H4 (cell line): ENCODE measurements at places on chromosomes 11 and 22. TPM values are rescaled to one million over a fixed set of nuclear protein-coding genes. Genes with fewer than 3 reads are reported as not detected.
A peak's percentile ranks its signal among the peaks of the same experiment; 100 is the strongest.

DNA sequence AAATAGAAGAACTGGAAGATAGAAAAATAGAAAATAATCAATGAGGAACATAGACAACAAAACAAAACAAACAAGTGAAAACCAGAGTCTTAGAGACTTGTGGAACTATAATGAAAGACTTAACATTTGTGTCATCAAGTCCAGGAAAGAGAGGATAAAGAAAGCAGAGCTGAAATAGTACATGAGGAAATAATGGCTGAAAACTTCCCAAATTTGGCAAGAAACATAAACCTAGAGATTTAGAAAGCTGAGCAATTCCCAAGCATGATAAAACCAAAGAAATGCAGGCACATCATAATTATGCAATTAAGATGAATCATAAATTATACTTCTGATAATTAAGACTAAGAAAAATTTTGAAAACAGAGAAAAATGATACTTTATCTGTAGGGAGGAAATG is 614.5 kb downstream of the ETS1 start:
- DNase-seq, result no peak

CDC42BPG gene
- 0.02 TPM in 1 of 2 replicates, not detected in the other for total RNA-seq

- no peak for DNase-seq
Observed at GRCh38 chr11:69213316-69213715, 57.6 kb downstream of the SMIM38 start.

CDC42EP2 gene
- 1.9 and 2.5 TPM in 2 replicates for total RNA-seq

CRYBA4 gene
- total RNA-seq, result not detected in 2 replicates

DNA sequence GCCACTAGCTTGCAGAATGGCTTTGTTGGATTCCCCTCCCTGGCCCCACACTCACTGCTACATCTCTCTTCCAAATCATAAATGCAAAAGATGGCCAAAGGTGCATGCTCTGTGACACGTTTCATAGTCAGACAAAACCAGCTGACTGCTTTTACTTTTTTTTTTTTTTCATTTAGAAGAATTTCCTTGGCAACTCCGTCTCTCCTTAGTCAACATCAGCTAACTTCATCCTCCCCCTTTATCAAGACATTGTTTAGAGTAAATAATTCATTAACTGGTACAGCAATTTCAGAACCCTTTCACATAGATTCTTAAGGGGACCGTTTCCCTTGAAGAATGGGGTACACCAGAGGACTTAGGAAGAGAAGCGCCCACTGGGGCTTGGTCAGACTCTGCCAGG is 16.0 kb downstream of the KCNQ1OT1 start:
- DNase-seq, result no peak

DNA sequence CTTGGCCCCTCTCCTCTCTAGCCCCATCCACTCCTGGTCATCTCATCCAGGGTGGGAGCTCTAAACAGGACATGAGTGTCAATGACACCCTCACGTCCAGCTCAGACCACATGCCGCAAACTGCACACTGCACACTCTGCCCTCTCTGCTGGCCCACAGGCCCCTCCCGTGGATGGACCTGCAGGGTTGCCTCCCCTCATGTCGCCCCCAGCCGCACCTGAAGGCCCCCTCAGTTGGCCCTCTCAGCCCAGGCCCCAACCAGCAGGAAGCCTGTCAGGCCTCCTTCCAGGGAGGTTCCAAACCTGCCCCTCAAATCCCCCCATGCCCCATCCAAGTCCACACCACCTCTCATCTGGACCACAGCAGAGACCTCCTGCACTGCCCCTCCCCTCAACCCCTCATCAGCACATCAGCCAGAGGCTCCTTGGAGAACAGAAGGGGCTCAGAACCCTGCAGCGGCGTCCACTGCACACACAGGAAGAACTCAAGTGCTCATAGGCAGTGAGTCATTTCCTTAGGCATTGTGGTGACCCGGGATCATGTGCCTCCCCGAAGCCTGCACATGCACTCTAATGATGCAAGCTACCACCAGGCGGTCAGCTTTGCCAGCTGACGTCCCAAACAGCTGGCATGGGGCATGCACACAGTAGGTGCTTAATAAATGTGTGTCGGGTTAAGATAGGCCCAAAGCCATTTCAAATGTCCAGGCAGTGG is 12.9 kb upstream of the CDKN1C start:
- peak; percentile 96 for DNase-seq

DNA sequence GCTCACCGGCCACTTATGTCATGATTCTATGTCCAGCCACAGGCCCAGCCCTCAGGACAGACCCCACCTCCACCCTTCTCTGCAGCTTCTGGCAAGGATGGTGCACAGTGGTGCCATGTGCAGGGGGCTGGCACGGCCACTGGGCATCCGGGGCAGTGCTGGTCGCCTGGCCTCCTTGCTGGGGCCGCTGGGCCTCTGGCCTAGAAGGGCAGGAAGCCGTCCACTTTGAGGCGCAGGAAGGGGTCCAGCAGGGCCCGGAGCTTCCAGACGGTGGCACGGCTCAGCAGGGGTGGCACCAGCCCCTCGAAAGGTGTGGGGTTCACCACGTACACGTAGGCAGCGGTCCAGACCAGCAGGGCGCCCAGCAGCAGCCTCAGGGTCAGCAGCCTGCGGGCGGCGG is 2.4 kb downstream of the CCDC188 start:
- DNase-seq, result no peak

DNA sequence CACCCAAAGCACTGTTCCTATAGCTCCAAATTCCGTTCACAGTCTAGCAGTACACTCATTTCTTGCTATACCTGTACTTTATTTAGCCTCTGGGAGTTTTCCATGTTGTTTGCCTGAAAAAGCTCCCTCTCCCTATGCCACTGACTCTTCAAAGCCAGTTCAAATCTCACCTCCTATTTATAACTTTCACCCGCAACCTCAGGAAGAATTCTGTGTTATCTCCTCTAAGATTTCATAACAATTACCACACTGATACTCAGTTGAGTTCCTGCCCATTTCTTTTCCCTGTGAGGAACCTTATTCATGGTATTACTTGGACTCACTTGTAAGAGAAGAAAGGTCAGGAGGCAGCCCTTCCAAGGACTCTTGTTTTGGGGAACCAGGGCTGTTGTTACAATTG is 25.2 kb downstream of the GDPD4 start:
- no peak for DNase-seq

EMID1 gene
- 3.0 and 9.5 TPM in 2 replicates for total RNA-seq

- DNase-seq, result peak; percentile 31
Observed at GRCh38 chr22:46064966-46065666, 85.2 kb upstream of the PPARA start.

DNA sequence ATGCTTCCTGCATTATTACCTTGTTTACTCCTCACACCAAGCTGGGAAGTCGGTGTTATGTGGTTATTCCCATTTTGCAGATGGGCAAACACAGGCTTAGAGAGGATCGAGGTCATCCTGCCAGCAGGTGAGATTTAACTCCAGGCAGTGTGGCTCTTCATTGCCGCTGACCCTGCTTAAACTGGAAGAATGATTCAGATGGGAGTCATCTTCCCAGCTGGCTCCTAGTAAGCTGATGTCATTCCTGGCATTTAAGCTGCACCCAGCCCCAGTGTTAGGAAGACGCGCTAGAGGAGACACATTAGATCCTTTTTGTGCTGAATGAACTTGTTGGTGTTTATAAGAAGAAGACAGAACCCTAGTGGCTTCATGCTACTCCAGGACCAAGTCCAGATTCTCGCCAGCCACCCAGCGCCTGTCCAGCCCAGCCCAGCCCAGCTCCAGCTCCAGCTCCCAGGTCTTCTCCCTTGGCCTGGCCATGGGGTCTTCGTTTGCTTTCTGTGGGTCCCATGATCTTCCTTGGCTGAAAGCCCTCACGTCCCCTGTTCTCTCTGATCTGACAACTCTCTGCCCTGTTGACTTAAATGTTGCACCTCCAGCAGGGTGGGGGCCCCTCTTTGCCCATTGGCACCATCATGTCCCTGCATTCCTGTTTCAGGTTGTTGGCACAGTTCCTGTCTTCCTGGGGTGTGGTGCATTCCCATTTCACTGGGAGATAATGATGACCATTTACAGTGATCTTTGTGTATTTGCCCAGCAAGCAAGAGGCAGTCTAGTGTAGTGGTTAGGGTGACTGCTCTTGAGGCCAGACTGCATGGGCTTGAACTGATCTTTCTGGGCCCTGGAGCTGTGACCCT is 13.6 kb downstream of the PARVB start:
- DNase-seq, result peak; percentile 78

GLYATL2 gene
- total RNA-seq, result 1.0 and 1.4 TPM in 2 replicates

DNA sequence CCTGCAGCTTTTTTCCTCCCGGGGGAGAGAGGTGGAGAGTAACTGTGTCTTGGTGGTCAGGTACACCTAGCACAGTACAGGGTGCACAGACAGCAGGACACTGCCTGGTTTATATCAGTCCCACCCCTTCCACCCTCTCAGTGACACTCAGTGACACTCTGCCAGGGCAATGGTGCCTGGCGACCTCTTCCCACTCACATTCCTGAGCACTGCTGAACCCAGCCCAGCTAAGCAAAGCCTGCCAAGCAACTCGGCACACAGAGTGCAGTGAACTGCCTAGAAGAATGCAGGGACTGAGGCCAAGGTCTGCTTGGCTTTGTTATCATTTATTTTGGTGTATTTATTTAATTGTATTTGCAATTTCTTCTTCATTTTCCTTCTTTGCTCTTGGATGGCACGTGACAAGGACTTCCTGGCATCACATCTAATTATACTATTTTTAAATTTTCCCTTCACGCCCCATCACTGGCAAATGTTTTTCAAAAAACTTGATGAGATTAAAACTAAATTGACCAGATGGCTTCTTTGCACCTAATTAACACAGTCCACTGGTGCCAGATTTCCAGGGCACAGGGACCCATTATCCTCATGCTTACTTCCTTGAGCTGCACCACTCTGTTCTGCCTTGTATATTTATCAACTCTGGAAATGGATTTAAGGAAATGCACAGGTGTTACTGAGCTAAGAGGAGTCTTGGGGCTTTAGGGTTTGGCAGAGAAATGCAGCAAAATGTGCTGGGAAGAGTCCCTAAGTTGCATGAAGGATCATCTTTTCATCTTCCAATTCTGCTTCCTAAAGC is 205.6 kb downstream of the ADAMTS15 start:
- no peak for DNase-seq

DNA sequence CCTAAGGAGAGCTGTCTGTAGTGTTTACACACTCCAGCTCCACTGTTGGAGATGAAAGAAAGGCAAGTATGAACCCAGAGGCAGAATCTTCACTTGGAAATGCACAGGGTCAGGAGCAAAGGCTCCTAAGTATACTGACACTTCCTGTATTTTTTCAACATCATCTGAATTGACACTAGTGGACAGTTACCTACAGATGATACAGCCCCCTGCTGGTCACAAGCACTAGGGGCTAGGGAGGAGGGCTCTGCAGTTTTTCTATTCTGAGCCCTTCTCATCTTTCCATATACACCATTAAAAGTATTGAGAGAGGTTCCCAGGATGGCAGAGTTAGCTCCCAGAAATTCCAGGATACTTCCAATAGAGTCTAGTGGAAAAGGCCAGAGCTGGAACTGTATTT is 290.3 kb upstream of the API5 start:
- no peak for DNase-seq

GRCh38 chr11:121610706-121611105 is 157.9 kb upstream of the SORL1-AS1 start:
- DNase-seq, result no peak

- DNase-seq, result peak; percentile 97
Observed at GRCh38 chr11:129143335-129143734, 48.8 kb downstream of the ARHGAP32 start.

MMP13 gene
- total RNA-seq, result 14.9 and 15.8 TPM in 2 replicates

DNA sequence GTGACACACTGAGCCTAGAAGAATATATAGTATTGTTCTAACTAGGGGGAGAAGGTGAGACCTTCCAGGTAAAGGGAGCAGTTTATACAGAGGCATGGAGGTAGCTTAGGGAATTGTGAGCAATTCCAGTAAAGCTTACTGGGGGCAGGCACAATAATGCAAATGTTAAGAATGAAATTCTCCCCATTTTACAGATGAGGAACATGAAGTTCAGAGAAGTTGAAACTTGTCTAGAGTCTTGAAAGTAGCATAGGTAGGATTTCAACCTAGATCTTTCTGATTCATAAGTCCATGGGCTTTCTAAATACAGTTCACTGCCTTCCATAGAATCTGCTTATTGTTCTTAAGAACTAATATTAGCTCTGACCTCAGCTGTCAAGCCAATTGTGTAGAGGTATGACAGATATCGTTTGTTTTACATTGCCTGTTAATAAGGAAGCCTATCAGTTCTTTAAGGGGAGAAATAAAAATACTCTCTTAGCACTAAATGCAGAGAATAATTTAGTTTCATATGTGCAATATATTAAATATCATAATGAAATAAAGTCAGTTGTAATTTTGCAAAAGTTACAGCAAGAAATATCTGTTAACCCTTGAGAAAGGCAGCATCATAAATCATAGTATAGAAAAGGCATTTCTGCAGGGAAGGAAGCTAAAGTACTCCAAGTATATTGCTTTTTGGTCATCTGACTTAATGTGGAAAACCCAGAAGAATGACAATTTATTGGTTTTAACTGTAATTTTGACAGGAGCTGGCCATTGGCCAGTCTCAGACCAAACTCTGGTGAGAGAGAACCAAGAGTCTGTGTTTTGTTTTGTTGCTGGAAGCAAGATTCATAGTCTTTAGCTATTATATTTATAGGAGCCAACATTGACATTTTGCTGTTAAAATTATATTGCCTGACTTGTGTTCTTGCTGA is 181.8 kb downstream of the UVRAG start:
- no peak for DNase-seq

GRCh38 chr22:24284747-24285203 is 14.1 kb downstream of the SPECC1L start:
- DNase-seq, result no peak

GRCh38 chr22:33247758-33248157 is 189.6 kb upstream of the SYN3 start:
- DNase-seq, result no peak

OR52I2 gene
- not detected in 2 replicates for total RNA-seq

CBLIF gene
- total RNA-seq, result not detected in 2 replicates

SLC22A12 gene
- not detected in 2 replicates for total RNA-seq

PRDX5 gene
- 186 and 206 TPM in 2 replicates for total RNA-seq

TCN1 gene
- total RNA-seq, result not detected in 2 replicates

DNA sequence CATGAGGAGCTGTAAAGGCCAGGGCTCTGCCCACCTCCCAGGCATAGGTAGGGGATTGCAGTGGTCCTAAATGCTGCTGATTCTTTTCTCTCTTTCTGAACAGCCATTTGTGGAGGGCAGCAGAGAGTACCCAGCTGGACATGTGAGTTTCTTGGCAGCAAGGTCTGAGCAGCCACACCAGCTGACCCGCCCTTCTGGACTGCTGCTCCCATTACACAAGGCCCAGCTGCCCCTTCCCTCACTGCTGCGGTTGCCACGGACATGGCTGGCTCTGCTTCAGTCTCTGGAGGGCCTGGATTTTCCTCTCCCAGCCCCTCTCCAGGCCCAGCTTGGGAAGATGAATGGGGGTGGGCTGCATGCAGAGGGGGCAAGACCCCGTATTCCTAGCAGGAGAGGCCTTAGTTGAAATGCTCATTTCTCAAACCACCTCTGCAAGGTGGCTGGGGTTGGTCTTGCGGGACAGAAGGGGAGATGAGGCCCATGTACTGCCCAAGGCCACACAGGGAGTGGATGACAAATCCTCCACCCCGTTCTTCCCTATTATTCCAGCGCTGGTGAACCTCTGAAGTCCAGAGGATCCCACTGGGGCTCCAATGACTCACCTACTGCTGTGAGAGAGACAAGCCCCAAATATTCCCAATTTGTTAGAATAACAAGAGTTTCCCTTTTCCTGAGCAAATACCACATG is 4.6 kb downstream of the LGALS12 start:
- no peak for DNase-seq

GRCh38 chr11:84476581-84476980 is 1150.6 kb downstream of the DLG2 start:
- no peak for DNase-seq
